ENCODE measurements at places on chromosomes 13 and 19.

- no peak for DNase-seq
Observed at GRCh38 chr19:56266051-56266450, 6.5 kb upstream of the EDDM13 start.

- DNase-seq, result no peak
Observed at GRCh38 chr13:40366119-40366518, 300.3 kb downstream of the FOXO1 start.

GRCh38 chr13:93425411-93425810 lies 198.8 kb downstream of the GPC6 start:
- no peak for DNase-seq

DNA sequence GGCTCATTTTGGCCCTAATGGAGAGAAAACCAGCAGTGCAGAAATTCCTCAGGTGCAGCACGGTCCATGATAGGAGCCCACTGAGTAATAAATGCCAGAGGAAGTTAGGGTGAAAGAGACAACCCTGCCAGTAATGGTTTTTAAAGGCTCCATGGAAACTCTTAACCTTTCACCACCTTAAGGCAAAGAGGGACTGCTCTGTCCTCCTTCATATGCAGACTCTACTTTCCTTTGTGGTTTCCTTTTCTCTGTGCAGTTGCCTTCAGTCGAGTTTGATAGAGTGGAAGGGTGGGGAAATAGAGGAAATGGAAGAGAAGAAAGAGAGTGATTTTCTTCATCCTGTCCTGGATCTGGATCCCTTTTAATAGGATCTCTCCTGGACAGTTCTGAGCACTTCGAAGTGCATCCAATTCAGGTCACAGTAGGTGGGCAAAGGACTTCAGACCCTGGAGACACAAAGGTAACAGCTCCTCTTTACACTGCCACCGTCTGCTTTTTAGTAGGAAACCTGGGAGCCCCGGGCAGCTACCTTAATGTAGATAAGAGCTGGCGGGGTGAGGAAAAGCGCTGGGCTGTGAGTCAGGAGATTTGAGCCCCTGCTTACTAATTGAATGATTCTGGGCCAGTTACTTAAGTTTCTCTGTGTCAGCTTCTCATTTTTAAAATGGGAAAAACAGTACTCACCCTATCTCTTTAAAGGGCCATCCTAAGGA lies 294.8 kb downstream of the KCNRG start:
- DNase-seq, result no peak

GRCh38 chr19:49624967-49625910 lies 14.7 kb downstream of the RRAS start:
- DNase-seq, result no peak

DNA sequence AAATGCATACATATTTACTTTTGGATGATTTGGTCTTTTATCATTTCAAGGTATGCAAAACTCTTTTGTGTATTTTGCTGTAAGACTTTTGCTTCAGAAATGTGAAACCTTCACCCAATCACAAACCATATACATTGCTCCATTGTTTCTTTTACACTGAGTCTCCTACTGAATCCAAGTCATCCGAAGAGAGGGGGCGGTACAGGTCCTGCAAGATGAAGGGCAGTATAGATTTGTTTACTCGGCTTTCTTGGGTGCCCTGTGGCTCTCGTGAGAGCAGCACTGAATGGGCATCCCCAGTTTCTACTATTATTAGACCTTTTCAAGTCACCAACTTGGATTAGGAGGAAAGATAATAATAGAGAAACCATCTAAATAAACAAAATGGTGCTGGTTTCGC lies 280.6 kb downstream of the DCLK1 start:
- DNase-seq, result no peak

Measured in central memory CD8-positive, alpha-beta T cell (primary cell).